Bone marrow (tissue), 2 donors: ENCODE measurements at places on chromosomes 11 and 22.
A peak's percentile ranks its signal among the peaks of the same experiment; 100 is the strongest.

- DNase-seq = no peak
Observed at GRCh38 chr11:116274521-116274920, 498.3 kb downstream of the BUD13 start.

DNA sequence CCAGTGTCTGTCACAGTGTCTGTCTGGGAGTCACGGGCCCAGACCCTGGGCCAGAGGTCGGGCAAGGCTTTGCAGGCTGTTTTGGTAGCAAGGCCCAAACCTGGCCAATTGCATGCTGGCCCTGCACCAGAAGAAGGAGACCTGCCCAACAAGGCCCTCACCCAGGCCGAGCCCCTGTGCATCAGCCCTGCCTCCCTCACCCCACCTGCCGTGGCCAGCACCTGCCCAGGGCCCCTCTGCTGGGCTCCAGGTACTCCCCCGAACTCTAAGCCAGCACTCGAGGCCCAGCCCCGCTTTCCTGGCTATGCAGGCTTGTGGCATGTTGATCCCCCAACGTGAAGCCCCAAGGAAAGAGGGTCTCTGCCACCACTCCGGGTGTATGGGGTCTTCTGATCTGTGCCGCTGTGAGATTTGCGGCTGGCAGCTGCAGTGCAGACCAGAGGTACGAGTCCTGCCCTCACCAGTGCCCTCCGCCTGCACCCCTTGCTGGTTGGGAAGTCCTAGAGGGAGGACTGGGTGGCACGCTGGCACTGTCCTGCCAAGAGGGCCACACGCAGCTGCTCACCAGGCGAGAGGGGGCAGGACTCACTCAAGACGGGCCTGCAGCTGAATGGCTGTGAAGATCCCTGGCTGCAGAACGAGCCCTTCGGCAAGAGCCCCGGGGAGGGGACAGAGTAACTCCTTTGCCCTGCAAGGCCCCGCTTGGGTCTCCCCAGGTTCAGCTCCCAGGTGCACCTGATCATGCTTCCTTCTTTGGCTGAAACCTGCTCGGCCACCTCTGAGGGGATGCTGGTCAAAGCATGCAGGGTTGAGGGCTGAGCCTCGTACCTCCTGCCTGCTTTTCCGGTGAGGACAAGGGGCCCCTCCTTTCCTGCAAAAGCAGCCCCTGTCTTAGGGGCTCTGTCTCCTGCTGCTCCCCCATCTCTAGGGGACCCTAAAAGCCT lies 6.7 kb upstream of the SEPTIN5 start:
- no peak for DNase-seq

DNA sequence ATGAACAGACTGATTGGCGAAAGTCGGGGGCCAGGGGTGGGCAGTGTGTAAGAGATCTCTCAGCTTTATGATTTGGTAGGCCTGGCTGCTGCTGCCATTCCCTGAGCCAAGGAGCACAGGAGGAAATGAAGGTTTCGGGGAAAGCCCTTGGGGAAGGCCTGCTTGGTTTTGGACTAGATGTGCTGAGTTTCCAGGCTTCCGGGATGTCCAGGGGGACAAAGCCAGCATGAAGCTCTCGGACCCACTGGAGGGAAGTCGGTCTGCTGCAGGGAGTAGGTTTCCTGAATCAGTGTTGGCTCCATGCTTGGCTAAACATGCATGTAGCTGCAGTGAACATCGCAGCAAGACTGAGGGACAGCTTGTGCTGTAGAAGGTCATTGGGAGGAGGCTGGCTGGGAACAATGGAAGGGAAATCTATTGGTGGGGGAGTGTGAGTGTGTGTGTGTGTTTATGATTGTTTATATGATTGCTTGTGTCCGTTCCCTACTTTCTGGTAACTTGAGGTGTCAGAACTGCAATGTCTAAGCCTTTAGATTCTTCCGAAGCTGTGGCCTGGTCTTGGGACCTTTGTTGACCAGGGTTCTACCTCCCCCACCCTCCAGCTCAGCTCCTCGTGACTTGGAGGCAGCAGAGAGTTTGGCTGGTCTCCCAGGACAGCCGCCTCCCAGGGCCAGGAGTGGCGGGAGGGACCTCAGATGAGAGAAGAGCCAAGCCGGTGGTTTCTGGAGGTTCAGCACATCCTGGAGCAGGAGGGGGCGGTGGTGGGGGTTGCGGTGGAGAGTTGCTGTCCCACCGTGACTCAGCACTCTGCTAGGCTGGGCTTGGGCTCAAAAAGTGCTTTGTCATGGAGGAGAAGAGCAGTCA lies 4.0 kb upstream of the FTH1 start:
- peak; percentile 96 for DNase-seq

DNA sequence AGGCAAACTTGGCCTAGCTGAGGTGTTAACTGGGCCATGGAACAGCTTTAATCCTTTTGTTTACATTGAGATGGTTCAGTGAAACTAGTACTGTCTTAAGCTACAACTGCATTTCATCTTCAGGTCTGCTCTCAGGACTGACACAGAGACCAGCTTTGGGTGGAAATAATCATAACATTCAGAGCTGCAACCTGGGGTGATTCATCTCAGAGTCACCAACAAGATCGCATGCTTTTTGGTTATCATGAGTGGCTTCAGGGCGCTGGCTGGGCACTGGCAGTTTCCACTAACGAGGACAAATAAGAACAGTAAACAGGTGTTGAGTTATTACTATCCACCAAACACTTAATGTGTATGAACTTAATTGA lies 60.9 kb upstream of the PAX6 start:
- no peak for DNase-seq

GRCh38 chr22:48258064-48258701 lies 1495.7 kb downstream of the TBC1D22A start:
- DNase-seq = no peak

GRCh38 chr11:70501051-70501901 lies 102.9 kb downstream of the CTTN start:
- no peak for DNase-seq
